GM23338 (cell line): ENCODE measurements at places on chromosomes 6 and 20. TPM values are rescaled to one million over a fixed set of nuclear protein-coding genes. Genes with fewer than 3 reads are reported as not detected.

DNA sequence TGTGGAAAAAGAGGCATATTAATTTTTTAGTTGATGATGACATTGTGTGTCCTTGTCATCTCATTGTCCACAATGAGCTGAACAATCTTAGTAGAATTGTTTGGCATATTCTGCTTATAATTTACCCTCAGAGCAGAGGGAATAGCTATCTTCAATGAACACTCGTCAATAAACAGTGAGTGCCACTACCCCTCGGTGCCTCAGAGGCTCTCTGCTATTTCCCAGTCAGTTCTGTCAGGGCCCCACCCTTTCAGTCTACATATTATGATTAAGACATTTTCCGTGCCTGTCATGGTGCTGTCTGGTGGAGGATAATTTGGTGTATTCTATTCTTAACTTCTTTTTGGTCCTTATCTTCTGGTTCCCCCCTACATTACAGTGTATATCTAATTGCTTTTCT lies 31.2 kb downstream of the NUS1 start:
- H3K4me1 ChIP-seq, result no peaks in the 10 kb centered on the region
- no peak overlapping the region for H3K4me3 ChIP-seq
- H3K36me3 ChIP-seq, result peaks cover 22% of the 10 kb centered on the region
- no peak overlapping the region for H3K27ac ChIP-seq

DNA sequence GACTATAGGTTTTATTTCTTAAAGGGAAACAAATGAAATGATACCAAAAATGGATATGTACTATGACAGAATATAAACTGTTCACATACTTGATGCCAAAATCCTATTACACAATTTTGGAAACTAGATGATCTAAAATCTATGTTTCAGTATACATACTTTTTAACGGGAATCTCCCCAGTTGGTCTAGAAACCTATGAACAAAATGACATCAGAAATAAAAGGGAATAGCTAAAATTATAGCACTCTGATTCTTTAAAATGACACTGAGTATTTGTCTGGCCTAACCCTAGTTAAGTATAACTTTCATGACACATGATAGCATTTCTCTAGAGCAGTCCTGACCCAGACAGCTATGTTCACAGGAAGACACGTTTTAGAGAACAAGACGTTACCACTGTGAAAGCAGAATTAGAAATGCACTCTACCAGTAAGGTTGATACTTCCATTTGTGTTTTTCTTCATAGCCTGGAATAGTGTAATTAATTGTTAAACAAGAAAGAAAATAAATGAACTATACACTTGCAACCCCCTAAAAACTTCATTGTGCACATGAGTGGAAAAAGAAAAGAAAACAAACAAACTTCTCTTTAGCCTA lies 3.3 kb downstream of the OSER1 start:
- no peaks in the 10 kb centered on the region for H3K27me3 ChIP-seq
- H3K4me1 ChIP-seq, result peaks cover 15% of the 10 kb centered on the region
- peaks cover 19% of the 10 kb centered on the region for H3K36me3 ChIP-seq
- H3K4me3 ChIP-seq, result no peak overlapping the region
- no peak for DNase-seq

Gene ZNF512B
- 21.4 and 28.8 TPM in 2 replicates for total RNA-seq

GRCh38 chr6:109455437-109456110 lies at the start of gene MICAL1:
MICAL1 (minus strand) TSS chr6:109455772; CDS start chr6:109454196, 1,576 bp downstream.
- H3K27ac ChIP-seq, result no peak within 1 kb of the TSS
- H3K36me3 ChIP-seq, result no peaks in the 10 kb centered on the region
- H3K4me1 ChIP-seq, result peaks cover 30% of the 10 kb centered on the region
- no peaks in the 10 kb centered on the region; the same call in 1 of the 2 replicates for H3K27me3 ChIP-seq

DNA sequence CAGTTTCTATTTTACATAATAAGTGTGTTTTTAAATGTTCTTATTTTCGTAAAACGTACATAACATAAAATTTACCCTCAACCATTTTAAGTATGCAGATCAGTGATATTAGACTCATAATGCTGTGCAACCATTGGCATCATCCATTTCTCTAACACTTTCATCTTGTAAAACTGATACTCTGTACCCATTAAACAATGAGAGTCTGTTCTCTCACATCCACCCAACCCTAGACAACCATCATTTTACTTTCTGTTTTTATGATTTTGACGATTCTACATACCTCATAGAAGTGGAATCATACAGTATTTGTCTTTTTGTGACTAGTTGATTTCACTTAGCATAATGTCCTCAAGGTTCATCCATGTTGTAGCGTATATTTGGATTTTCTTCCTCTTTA lies 140.4 kb downstream of the TINAG start:
- no peak overlapping the region for H3K27ac ChIP-seq
- H3K4me3 ChIP-seq, result no peak overlapping the region
- no peaks in the 10 kb centered on the region for H3K27me3 ChIP-seq

Gene TFEB
- total RNA-seq, result 1.7 and 4.3 TPM in 2 replicates

- no peak overlapping the region for H3K27ac ChIP-seq
- H3K36me3 ChIP-seq, result no peaks in the 10 kb centered on the region
- H3K4me1 ChIP-seq, result no peaks in the 10 kb centered on the region
- DNase-seq, result no peak
- no peaks in the 10 kb centered on the region for H3K27me3 ChIP-seq
Observed at GRCh38 chr6:90062667-90063066, 168.4 kb downstream of the GJA10 start.

Gene HFE
- total RNA-seq, result 0.63 and 0.78 TPM in 2 replicates

Gene XKR7
- total RNA-seq, result 3.0 and 3.9 TPM in 2 replicates

- H3K4me1 ChIP-seq, result no peaks in the 10 kb centered on the region
- no peak overlapping the region for H3K4me3 ChIP-seq
- H3K27me3 ChIP-seq, result no peaks in the 10 kb centered on the region
- H3K36me3 ChIP-seq, result no peaks in the 10 kb centered on the region
Observed at GRCh38 chr6:112899541-112899940, 552.4 kb downstream of the RFPL4B start.

DNA sequence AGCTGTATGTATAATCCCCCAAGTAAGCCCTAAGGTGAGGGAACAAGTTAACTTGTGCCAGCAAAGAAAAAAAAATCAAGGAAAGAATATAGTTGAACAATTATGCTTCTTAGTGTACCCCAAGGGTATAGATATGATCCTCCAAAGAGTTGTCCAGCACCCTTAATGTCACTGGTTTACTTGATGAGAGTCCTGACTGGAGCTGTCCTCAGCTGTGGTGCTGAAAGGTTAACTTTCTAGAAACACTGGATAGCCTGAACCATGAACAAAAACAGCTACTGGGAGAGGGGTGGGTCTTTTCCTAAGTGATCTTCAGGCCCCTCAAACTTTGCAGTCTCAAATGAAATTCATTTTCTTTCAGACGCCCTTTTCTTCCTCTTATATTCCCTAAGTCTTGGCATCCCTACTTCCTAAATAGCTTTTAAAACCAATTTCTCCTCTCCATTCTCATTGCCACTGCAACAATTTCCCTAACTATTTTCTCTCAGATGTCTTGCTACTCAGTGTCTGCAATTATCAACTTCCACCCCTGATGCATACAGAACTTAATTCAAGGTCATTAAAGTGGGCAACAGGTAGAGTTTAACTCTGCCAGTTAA lies 83.5 kb upstream of the PROKR2 start:
- H3K4me1 ChIP-seq, result no peaks in the 10 kb centered on the region
- H3K36me3 ChIP-seq, result no peaks in the 10 kb centered on the region
- peak; percentile 69 for DNase-seq

DNA sequence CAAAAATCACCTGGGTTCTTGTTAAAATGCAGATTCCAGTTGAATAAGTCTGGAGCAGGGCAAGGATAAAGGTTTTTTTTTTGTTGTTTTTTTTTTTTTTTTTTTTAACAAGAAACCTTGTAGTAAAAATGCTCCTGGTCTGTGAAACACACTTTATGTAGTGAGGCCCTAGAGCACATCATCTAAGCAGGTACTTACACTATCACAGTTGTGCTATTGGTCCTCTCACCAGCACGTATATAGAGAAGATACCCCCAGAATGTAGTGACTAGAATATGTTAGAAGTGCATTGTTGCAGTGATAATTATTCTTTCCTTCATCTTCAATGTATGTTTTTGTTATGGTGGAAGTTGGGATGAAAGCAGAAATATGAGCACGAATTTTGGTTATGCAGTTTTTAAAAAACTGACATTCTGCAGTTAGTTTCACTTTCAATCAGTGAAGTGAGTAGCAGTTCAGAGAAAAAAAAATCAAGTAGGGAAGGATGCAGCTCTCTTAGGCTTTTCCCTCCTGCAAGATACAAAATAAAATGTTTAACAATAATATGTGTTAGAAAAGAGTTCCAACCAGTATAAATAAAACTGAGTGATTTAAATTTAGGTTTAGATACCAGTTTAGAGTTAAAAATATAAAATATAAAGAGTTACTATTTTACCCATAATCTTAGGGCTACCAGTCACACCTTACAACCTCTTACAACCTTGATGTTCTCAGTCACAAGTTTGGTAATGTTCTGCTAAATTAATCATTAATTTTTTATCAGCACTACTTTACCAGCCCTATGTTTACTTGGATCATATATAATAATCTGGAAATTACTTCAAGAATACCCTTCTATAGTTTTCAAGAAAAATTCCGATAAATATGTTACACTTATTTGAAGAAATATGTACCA lies 9.2 kb upstream of the DEFB113 start:
- no peak overlapping the region for H3K4me3 ChIP-seq
- H3K27me3 ChIP-seq, result no peaks in the 10 kb centered on the region
- H3K27ac ChIP-seq, result no peak overlapping the region
- DNase-seq, result no peak

Gene C6orf58
- total RNA-seq, result not detected in 2 replicates

Gene KHDC1L
- total RNA-seq, result not detected in 2 replicates

Gene PNPLA1
- total RNA-seq, result not detected in 2 replicates

DNA sequence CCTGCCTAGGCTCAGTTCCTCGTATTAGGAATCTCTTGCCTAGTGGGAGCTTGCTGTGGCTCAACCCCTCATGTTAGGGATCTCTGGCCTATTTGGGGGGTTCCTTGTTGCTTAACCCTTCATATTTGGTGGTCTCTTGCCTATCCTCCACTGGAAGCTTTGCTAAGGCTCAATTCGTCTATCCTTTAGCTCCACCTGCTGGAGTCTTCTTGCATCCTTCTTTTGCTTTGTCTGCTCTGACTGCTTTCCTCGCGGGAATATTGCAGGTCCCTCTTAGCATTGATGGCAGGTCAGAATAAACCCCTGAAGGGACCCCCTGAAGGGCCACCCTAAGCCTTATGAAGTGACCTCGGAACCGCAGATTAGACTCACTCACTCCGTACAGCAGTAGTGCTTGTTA lies 203.0 kb upstream of the TBX18 start:
- no peak overlapping the region for H3K4me3 ChIP-seq
- H3K4me1 ChIP-seq, result no peaks in the 10 kb centered on the region
- peaks cover 7% of the 10 kb centered on the region for H3K36me3 ChIP-seq
- no peaks in the 10 kb centered on the region for H3K27me3 ChIP-seq
- peak; percentile 86 for DNase-seq
- H3K27ac ChIP-seq, result no peak overlapping the region

GRCh38 chr6:74902089-74902488 lies 303.8 kb downstream of the COL12A1 start:
- H3K27ac ChIP-seq, result no peak overlapping the region
- H3K36me3 ChIP-seq, result no peaks in the 10 kb centered on the region
- no peak overlapping the region for H3K4me3 ChIP-seq
- DNase-seq, result no peak
- no peaks in the 10 kb centered on the region for H3K4me1 ChIP-seq

GRCh38 chr6:62971976-62972658 lies 239.2 kb upstream of the FKBP1C start:
- no peak for DNase-seq
- no peak overlapping the region for H3K4me3 ChIP-seq
- H3K4me1 ChIP-seq, result no peaks in the 10 kb centered on the region
- no peak overlapping the region for H3K27ac ChIP-seq
- H3K36me3 ChIP-seq, result no peaks in the 10 kb centered on the region

- peak; percentile 13 for DNase-seq
- H3K27ac ChIP-seq, result no peak overlapping the region
- H3K4me1 ChIP-seq, result no peaks in the 10 kb centered on the region
- H3K27me3 ChIP-seq, result no peaks in the 10 kb centered on the region
- no peaks in the 10 kb centered on the region for H3K36me3 ChIP-seq
Observed at GRCh38 chr20:41861772-41862422, 243.7 kb upstream of the CHD6 start.

- no peak for DNase-seq
- H3K27ac ChIP-seq, result no peak overlapping the region
- no peak overlapping the region for H3K4me3 ChIP-seq
- H3K36me3 ChIP-seq, result no peaks in the 10 kb centered on the region
Observed at GRCh38 chr6:18326001-18326400, 61.1 kb upstream of the RNF144B start.

GRCh38 chr20:62418709-62419487 lies 8.4 kb downstream of the RBBP8NL start:
- no peaks in the 10 kb centered on the region for H3K4me1 ChIP-seq
- no peak overlapping the region for H3K4me3 ChIP-seq
- H3K27ac ChIP-seq, result no peak overlapping the region
- no peaks in the 10 kb centered on the region for H3K27me3 ChIP-seq
- no peaks in the 10 kb centered on the region for H3K36me3 ChIP-seq

DNA sequence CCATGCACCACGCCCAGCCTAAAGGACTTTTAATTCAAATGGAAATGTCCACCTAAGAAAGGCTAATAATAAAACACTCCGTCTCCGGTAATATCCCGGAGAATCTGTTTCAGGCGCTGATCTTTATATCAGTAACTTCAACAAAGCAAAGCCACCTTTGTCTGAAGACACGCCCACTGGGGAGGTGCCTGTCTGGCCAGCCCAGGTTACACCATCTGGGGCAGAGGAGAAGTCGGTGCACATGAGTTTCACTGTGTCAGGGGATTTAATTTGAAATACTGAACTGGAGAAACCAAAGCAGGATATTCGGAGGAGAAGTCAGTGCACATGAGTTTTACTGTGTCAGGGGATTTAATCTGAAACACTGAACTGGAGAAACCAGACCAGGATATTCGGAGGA lies 9.4 kb downstream of the SERPINB6 start:
- H3K4me3 ChIP-seq, result no peak overlapping the region
- peaks cover 38% of the 10 kb centered on the region for H3K4me1 ChIP-seq
- H3K27ac ChIP-seq, result no peak overlapping the region
- no peaks in the 10 kb centered on the region for H3K27me3 ChIP-seq

- no peak for DNase-seq
- no peaks in the 10 kb centered on the region for H3K27me3 ChIP-seq
- no peak overlapping the region for H3K4me3 ChIP-seq
- no peak overlapping the region for H3K27ac ChIP-seq
- H3K36me3 ChIP-seq, result 0 out of 2 replicates have a peak, but pooled peaks cover 13% of the 10 kb centered on the region
Observed at GRCh38 chr20:24969186-24970029, 20.3 kb downstream of the CST7 start.

DNA sequence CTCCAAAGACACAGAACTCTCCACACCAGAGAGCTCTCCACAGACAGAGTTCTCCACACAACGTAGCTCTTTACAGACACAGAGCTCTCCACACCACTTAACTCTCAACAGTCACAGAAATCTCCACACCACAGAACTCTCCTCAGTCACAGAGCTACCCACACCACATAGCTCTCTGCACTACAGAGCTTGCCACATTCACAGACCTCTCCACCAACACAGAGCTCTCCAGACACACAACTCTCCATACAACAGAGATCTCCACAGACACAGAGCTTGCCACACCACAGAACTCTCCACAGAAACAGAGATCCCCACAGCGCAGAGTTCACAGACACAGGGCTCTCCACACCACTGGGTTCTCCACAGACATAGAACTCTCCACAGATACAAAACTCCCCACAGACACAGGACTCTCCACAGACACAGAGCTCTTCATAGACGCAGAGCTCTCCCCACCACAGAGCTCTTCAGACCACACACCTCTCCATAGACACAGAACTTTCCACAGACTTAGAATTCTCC lies 52.5 kb downstream of the ERMARD start:
- no peaks in the 10 kb centered on the region for H3K27me3 ChIP-seq
- no peaks in the 10 kb centered on the region for H3K4me1 ChIP-seq
- no peak overlapping the region for H3K27ac ChIP-seq
- no peak for DNase-seq

GRCh38 chr6:113364766-113365165 lies 492.4 kb upstream of the MARCKS start:
- H3K27ac ChIP-seq, result no peak overlapping the region
- peaks cover 39% of the 10 kb centered on the region for H3K4me1 ChIP-seq
- DNase-seq, result no peak
- no peaks in the 10 kb centered on the region; the same call in 1 of the 2 replicates for H3K36me3 ChIP-seq
- no peaks in the 10 kb centered on the region for H3K27me3 ChIP-seq
- no peak overlapping the region for H3K4me3 ChIP-seq
